CD4-positive, alpha-beta memory T cell (primary cell): ENCODE measurements at places on chromosomes 6 and 20. TPM values are rescaled to one million over a fixed set of nuclear protein-coding genes. Genes with fewer than 3 reads are reported as not detected.

The ZFAND3 gene
- polyA plus RNA-seq, result 2.1 TPM

GRCh38 chr6:98984121-98984520 is 36.4 kb upstream of the FBXL4 start:
- DNase-seq, result no peak

- DNase-seq, result no peak
Observed at GRCh38 chr6:141726248-141726647, 406.5 kb upstream of the GJE1 start.

- DNase-seq, result no peak
Observed at GRCh38 chr6:83199173-83199862, 6.2 kb downstream of the RWDD2A start.

DNA sequence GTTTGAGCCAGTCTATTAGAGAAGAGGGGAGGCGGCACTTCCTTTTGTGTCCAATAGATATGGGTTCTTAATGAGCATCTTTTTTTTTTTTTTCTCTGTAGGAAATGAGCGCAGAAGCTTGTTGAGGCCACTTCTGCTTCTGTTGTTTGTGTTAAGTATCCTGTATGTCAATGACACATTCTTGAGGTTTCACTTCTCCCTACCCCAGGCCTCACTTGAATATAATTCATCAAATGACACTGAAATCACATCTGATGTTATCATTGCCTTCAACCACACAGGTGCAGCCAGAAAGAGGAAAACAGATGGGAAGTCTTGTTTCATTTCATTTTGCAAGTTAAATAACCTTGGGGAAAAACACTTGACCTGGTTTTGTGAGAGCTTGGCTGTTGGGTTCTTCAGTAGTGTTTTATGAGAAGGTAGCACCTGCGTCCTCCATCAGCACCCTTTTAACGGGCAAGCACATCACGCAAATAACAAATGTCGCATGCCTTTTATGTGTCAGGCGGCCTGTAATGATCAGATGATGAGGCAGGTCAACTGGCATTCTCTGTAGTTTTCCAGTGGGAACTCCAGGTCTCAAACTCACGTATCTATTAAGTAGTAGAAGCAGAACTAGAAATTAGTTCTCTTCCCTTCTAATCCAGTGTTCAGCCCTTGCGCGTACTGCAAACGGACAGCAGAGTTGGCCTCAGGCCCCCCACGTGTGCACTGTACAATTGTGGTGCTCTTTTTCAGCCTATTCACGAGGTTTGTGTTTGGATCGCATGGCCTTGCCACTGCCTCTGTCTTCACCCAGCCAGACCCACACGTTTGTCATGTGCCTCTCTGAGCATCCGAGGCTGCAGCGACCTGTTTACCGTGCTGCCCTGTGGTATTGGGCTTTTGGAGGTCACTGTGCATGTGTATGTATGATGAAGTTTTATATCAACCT is 23.5 kb downstream of the PLEKHG1 start:
- peak; percentile 35 for DNase-seq

The TMEM200A gene
- 4.8 TPM for polyA plus RNA-seq

DNA sequence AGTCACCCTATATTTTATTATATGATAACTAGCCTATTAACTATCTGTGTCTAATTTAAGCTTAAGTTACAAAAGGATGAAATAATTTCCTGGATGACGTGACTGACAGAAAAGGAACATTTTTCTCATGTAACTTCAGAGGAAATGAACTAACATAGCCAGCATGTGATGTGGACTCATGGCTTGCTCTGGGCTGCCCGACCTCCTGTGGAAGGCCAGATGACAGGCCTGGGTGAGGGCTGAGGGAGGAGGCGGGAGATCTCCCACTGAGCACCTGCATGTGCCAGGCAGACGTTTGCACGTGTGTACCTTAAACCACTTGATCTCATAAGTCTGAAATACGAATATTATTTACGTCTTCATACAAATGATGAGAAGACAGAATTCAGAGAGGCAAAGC is 321.1 kb downstream of the SYNE1 start:
- DNase-seq, result no peak

The SAMD10 gene
- 13.0 TPM for polyA plus RNA-seq

DNA sequence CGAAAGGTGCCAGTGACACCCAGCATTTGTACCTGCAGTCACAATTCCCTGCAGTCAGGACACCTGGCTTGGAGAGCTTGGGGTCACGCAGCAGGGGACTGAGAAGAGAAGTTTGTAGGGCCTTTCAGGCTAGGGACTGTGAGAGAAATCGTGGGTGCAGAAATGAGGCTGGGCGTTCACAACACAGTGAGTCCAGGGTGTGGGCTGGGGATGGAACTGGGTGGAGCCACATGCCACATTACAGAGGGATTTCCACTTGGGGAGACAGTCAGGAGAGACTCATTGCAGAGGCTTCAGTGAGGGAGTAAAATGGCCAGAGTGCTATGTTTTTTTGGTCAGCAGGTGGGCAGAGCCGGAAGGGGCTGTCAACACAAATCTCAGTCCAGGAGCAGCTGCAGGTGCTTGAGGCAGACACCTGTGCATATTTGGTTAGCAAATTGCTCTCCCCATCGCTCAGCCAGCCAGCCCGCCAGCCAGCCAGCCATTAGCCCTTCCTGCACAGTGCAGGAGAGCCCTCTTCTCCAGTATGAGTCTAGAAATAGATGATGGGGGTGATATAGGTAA is 7.4 kb downstream of the ITPR3 start:
- DNase-seq, result no peak

GRCh38 chr6:11460837-11461661 is 76.5 kb upstream of the TMEM170B start:
- no peak for DNase-seq

DNA sequence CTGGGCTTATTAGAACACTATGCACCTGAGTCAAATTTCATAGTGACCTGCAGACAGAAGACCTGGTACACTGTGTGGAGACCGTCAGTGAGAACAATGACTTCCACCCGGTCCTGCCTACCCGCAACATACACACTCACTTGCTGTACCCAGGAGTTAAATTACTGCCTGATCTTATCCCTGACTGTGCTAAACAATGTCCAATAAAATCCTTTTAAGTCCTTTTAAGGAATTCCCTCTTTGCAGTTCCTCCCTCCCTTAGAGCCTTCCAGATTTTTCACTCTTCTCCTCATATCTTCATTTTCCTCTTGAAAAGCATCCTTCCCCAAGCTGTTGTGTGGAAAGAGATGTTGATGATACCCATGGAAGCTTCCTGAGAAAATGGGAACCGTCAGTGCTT is 3.4 kb upstream of the KCNG1 start:
- no peak for DNase-seq

The CD40 gene
- polyA plus RNA-seq, result 3.1 TPM

- DNase-seq, result no peak
Observed at GRCh38 chr20:42051921-42052320, 433.7 kb upstream of the CHD6 start.

The LY6G6D gene
- polyA plus RNA-seq, result not detected

GRCh38 chr20:46945465-46945864 is 50.8 kb downstream of the EYA2 start:
- no peak for DNase-seq

DNA sequence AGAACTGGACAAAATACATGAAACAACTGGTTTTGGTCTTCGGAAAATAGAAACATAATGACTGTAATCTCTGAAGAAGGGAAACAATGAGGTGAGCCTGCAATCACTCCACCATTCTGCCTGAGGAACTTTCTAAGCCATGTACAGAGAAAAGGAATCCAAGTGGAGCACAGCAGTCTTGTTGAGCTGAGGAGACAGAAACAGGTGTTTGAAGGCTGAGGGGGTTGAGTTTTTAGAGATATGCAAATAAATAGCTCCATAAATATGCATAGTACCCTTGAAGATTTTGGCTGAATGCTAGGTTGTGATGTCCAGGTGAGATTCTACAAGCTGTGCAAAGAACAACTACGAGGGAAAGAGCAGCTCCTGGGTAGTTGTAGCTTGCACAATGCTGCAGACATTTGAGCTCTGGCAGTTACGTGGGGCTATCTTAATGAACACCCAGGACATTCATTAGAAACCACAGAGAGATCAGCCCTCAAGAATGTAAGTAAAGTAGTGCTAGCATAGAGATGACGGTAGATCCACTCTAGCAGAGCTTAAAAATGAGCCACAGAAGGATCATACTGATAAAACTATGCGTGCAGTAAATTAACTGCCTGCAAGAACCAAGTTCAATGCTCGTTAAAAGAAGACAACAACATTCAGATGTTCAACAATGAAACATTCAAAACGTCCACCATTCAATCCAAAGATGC is 24.3 kb downstream of the TUBB2B start:
- no peak for DNase-seq

- DNase-seq, result no peak
Observed at GRCh38 chr6:159815410-159815809, 15.3 kb downstream of the PNLDC1 start.

GRCh38 chr6:158565482-158566040 is 5.7 kb downstream of the TMEM181 start:
- no peak for DNase-seq

The GMPR gene
- polyA plus RNA-seq, result 0.68 TPM

GRCh38 chr6:6256886-6257285 is 63.6 kb downstream of the F13A1 start:
- DNase-seq, result no peak

The SLC22A2 gene
- polyA plus RNA-seq, result not detected

The CTAGE9 gene
- polyA plus RNA-seq, result not detected

- no peak for DNase-seq
Observed at GRCh38 chr6:118764766-118765165, 113.4 kb upstream of the CEP85L start.

The SCRT2 gene
- polyA plus RNA-seq, result not detected

The CST11 gene
- polyA plus RNA-seq, result not detected

GRCh38 chr6:12483712-12484111 is 193.6 kb downstream of the EDN1 start:
- DNase-seq, result no peak

- no peak for DNase-seq
Observed at GRCh38 chr20:48267860-48268633, 482.8 kb upstream of the SULF2 start.

DNA sequence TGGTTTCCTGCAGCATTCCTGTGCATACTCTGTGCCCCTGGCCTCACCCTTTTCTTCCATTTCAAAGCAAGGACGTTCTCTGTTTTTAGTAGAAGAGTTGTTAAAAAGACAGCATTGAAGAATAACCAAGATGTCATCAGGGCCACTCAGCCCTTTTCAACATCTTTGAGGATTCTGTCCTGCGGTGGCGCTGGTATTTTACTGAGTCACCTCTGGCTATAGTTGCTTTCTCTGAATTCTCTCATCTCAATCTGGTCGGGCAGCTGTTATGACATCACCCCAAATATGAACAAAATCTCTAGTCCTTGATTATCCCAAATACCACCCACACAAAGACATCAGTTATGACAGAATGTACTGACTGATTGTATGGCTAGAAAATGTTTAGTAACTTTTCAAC is 204.2 kb downstream of the GRIK2 start:
- no peak for DNase-seq

The KIAA0408 gene
- not detected for polyA plus RNA-seq

- no peak for DNase-seq
Observed at GRCh38 chr20:4435671-4436455, 285.8 kb upstream of the PRND start.

DNA sequence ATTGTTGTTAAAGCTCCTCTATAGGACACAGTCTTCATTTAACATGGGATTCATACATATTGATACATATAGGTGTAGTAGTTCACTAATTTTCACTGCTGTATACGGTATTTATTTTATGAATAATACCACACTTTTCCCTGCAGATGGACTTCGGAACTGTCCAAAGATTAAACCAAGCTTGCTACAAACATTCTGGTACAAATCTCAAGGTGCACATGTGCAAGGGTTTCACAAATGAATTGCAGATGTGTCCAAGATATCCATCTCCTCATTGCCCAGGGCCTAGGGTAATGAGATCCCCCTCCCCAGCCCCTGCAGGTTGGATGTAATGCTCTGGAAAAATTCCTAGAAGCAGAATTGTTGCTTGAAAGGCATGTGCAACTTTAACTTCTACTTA is 31.4 kb downstream of the DTNBP1 start:
- no peak for DNase-seq

GRCh38 chr6:119442776-119443184 is 93.2 kb upstream of the MAN1A1 start:
- DNase-seq, result no peak

- no peak for DNase-seq
Observed at GRCh38 chr20:62155428-62156253, 12.1 kb downstream of the SS18L1 start.

DNA sequence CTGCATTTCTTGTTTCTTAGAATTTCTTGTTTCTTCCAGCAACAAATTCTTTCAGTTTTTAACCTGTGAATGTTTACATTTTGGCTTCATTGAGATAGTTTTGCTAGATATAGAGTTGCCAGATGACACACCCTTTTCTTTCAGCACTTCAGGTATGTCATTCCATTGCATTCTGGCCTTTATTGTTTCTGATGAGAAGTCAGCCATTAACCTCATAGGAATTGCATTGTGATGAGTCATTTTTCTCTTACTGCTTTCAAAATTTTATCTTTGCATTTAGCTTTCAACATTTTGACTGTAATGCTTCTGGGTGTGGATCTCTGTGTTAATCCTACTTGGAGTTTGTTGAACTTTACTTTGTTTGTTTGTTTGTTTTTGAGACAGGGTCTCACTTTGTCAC is 440.3 kb upstream of the HS3ST5 start:
- DNase-seq, result no peak

- DNase-seq, result no peak
Observed at GRCh38 chr6:125507987-125508655, 206.4 kb upstream of the HDDC2 start.

The RPRD1B gene
- 6.6 TPM for polyA plus RNA-seq

DNA sequence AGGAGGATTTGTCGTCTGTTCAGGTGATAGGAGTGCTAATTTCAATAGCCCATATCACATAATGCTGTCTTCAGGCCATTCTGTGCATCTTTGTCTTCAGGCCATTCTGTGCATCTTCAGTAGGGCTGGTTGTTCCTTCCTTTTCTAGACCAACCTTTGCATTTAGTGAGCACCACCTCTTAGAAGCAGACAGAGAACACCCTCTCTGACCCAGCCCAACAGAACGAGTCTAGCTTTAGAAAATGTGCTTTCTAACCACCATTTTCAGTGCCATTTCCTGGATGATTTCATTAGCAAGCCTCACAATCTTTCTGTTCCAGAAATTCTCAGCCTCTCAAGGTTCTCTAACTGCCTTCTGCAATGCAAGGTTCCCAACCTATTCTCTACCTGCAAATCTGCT is 215.3 kb upstream of the KCNQ5 start:
- no peak for DNase-seq

DNA sequence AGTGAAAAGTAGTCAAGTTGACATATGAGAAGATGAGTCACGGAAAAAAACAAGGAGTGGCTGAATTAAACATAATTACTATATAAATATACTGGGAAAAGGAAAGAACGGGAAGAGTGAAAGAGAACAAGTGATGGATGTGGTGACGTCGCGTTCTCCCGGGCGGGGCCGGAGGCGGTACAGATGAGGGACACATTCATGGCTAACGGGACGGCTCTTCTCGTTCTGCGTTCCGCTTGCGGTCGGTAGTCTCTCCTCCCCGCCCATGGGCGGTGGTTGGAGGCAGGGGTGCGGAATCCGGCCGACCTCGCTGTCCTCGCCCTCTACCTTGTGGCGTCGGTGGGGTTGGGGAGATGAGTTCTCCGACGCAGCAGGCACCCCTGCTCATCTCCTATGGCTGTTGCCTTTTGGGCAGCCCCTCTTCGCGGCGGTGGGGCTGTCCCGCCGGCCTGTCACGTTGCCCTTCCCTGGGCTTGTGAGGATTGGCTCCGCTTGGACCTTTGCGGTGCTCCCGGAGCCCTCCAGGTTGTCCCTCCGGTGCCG is 22.5 kb downstream of the HLA-G start:
- peak; percentile 10 for DNase-seq
